CD4-positive, alpha-beta T cell treated with Interleukin-2 at 100 ng/mL for 4 hours (primary cell): ENCODE measurements at places on chromosomes 2 and 18.

GRCh38 chr2:162166174-162166573, 14.1 kb upstream of the GCG start:
- DNase-seq = no peak

DNA sequence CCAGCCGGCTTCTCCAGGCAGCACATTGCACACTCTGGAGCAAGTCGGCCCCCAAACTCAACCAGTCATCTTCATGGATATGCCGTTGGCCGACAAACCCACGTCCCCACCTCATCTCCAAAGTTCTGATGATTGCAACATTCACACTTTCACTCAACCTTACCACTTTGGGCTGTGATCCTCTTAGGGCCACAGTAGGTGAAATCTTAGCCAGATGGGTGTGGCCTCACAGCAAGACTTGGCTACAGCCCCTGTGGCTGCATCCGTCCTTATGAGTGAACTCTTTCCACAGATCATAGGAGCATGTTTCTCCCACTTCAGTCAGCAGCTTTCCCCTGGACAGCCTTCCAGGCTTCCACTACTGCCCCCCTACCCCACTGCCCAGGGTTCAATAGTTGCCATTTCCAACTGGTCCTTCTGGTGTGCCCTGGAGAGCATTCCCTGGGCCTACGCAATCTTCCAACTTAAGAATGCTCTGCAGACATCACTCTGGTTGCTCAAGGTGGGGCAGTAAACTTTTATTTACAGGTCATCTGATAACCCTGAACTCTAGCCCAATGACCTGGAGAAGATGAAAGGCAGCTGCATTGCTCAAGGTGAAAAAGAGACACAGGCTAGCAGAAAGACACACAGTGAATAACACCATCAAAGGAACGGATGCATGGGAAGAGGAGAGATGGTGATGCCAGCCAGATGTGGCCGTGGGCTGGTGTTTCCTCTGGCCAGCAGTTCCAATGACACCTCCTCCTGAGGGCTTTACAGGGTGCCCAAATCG, 34.5 kb downstream of the ARL4C start:
- no peak for DNase-seq

- no peak for DNase-seq
Measured at GRCh38 chr2:211281430-211282073, 725.2 kb downstream of the CPS1 start.

DNA sequence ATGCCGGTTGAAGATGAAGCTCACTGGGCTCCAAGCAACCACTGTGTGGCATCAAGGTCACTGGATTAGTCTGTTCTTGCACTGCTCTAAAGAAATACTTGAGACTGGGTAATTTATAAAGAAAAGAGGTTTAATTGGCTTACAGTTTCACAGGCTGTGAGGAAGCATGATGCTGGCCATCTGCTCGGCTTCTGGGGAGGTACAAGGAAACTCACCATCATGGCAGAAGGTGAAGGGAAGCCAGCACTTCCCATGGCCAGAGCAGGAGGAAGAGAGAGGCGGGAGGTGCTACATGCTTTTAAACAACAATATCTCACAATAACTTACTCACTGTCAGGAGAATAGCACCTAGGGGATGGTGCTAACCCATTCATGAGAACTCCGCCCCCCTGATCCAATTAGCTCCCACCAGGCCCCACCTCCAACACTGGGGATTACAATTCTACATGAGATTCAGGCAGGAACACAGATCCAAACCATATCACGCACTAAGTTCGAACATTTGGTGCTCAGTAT, 109.7 kb upstream of the MGAT5 start:
- no peak for DNase-seq

DNA sequence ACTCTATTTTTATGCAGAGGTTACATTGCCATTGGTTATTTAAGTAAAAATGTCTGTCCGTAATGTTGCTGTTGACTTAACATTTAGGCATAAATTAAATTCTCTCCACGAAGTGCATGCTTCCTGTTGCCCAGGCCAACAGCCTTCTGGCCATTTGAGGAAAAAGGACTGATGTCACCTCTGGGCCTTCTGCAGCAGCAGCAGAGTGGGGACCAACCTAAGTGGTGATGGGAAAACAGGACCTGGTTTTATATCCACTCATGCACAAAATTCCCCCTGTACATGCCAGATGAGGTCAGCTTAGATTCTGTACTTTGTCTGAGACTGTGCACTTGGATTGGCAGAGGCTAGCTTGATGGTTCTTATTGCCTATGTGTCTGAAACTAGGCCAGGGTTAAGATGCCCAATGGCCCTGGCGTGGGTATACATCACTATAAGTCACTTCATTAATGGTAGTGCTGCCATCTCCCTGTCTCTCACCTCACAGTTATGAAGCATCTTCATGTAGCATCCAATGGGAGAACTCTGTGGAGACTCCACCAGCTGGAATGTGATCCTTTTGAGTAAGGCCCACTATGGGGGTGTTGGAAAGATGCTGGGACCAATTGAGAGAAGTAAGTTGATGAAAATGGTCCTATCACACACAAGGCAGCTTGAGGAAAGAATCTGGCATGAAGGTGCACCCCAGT, 4.4 kb downstream of the ARHGAP25 start:
- no peak for DNase-seq

DNA sequence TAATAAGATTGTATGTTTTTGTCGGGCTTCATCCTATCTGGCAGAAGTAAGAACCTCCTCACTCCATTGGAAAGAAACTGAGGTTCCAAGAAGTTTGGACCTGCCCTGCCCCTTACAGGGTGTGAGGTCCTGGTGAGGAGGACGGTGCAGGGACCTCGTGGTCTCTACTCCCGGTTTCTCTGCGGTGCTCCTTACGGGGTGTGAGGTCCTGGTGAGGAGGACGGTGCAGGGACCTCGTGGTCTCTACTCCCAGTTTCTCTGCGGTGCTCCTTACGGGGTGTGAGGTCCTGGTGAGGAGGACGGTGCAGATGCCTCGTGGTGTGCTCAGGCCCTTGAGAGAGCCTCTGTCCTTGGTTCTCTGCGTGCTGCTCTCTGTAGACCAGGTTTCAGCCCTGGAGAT, 5.2 kb downstream of the CTDP1 start:
- DNase-seq = no peak

GRCh38 chr2:63680455-63680854, 91.7 kb downstream of the MDH1 start:
- DNase-seq = no peak

- no peak for DNase-seq
Measured at GRCh38 chr2:202633470-202633869, 1.3 kb upstream of the FAM117B start.

- no peak for DNase-seq
Measured at GRCh38 chr2:178388287-178388686, 62.7 kb downstream of the PRKRA start.

GRCh38 chr2:111095434-111095833, 25.3 kb upstream of the BCL2L11 start:
- DNase-seq = no peak

- DNase-seq = no peak
Measured at GRCh38 chr2:188573453-188573852, 281.8 kb downstream of the GULP1 start.

DNA sequence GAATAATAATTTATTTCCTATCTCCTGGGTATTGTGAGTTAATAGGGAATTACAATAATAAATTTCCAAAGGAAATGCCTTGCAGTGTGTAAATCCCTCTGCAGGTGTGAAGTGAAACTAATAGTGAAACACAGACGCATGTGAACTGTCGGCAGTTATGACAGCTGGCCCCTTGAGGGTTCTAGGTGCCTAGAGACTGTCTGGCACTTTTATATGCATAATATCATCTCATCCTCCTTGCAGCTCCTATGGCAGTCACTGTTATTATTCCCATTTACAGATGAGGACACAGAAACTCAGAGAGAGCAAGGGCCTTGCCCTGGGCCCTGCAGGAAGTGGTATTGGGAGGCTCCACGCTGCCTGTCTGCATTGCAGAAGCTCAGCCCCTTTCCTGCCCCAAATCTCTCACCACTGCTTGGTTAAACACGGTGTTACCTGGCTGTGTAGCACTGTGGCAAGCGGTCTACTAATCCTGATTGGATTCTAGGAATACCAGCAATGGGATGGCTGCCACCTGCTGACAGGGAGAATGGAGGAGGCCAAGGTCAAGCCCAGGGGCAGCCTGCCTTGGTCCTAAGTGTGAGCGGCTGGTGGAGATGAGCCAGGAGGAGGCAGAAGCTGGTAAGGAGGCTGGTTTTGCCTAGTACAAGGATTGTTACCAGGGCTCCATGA, 32.8 kb upstream of the ACKR3 start:
- peak; percentile 56 for DNase-seq

DNA sequence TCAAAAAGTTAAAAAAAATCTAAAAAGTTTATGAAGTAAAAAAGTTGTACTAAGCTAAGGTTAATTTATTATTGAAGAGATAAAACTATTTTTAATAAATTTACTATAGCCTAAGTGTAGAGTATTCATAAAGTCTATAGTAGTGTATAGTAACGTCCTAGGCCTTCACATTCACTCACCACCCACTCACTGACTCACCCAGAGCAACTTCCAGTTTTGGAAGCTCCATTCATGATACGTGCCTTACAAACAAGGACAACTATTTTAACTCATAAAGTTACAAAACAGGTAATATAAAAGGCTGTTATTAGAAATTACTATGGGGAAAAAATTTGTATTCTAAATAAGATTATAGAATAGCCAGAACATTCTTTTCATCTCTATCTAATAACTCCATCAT, 158.9 kb upstream of the FN1 start:
- DNase-seq = no peak

- no peak for DNase-seq
Measured at GRCh38 chr18:67875060-67875459, 358.5 kb upstream of the DSEL start.

GRCh38 chr2:62998949-62999348, 51.7 kb upstream of the OTX1 start:
- DNase-seq = no peak

DNA sequence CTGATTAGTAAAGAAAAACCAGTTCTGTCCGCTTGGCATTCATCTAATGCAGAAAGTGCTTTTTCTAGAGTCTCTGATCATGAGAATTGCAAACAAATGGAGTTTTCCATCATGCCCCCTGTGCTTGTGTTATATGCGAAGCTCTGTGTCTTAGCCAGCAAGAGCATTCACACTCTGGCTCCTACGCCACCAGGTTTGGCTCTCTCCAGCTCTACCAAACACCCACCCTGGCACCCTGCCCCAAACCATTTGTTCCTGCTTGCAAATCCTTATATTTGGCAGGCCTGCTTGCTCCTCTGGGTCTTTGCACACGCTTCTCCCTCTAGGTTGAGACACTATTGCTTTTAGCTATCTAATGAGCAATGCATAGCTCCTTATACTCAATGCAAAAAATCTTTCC, 204.1 kb upstream of the CYRIA start:
- no peak for DNase-seq

DNA sequence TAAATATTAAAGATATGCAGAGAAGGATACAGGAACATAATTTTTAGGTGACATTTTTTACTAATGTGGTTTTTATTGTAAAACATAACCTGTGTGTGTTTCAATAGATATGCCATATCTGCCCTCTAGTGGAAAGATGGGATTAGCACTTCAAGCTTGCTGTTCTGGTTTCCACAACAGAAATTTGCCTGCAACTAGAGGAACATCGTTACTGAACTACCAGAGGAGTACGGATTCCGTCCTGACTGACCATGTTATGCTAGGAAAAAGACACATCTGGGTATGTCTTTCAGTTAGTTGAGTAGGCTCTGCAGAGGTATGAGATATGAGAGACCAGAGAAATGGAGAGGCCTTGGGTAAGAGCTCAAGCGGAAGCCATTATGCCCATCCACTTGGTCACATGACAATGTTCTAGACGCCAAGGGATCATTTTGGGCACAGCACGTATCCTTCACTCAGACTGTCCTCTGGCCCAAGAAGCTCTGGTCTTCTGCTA, 104.9 kb downstream of the MBD2 start:
- peak; percentile 47 for DNase-seq

DNA sequence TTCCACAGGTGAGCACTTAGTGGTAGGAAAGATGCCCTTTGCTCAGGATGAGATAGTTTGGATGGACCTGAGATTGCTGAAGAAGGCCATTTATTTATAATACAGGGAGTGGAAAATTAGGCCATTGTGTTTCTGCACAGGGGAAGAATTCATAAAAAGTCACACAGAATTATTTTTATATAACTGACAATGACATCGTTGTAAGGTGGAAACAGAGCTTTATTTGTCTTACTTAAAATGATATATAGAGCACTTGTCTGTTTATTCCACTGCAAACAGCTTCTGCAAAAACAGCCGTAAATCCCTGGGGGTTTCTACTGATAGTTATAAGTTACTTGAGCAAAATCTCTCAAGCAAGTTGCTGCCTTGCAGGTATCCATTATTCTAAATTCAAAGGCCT, 158.1 kb upstream of the ZNF521 start:
- no peak for DNase-seq

- DNase-seq = no peak
Measured at GRCh38 chr2:138866797-138867196, 86.6 kb upstream of the NXPH2 start.

DNA sequence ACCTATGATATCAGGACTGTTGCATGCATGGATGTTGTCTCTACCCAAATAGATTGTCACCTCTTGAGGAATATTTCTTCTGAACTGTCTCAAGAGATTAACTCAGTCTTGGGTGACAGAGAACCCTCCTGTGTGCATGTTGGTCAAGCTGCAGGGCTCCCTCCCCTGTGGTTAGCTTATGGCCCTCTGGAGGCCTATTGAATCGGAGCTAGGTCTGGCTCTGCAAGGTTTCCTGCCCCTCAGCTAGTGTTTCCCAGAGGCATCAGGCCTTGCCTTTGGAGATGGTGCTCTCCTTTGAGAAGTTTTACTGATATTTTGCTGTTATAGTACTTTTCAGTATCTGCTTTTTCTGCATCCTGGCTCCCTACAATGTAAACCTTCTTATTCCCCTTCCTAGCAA, 769.2 kb upstream of the FAM98A start:
- DNase-seq = no peak

DNA sequence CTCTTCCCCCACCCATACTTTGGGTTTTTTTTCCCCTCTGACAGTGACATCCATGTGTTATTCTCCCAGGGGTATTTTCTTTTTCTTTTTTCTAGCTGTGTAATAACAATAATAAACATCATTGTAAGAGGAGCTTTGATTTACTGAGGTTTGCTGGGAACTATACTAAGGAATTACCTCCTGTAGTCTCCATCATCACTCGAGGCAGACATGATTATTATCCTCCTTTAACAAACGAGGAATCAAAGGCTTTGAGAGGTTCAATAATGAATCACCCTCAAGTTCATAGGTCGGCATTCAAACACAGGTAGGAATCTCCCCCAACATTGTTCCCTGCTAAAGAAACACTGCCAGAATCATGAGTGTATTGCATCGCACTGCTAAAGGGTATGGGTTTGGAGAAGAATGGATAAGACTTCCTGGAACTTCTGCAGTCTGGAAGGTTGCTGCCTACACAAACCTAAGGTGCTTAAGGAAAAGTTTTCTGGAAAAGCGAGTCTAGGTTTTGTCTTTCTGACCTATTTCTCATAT, 260.2 kb upstream of the SESTD1 start:
- no peak for DNase-seq

DNA sequence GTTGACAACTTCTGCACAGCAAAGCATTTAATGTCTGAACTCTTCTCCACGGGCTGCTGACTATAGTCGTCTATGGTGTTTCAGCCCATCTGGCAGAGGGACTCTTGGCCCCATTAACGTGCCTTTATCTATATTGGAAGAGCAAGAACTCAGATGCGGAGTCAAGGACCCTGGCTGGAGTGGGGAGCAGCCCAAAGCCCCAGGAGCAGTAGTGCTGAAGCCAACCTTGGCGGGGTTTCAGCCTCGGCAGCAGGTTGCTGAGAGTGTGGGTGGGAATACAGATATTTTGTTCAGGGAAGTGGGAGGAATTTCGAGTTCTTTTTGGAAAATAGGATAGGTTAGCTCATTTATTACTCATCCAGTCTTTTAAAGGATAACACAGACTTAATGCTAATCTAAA, 34.2 kb downstream of the TMEM17 start:
- no peak for DNase-seq
